ENCODE measurements at places on chromosomes 2 and 18.

- no peak for DNase-seq
Observed at GRCh38 chr2:102046135-102046986, 54.6 kb downstream of the IL1R2 start.

- DNase-seq = no peak
Observed at GRCh38 chr2:148917431-148917830, 42.4 kb downstream of the KIF5C start.

DNA sequence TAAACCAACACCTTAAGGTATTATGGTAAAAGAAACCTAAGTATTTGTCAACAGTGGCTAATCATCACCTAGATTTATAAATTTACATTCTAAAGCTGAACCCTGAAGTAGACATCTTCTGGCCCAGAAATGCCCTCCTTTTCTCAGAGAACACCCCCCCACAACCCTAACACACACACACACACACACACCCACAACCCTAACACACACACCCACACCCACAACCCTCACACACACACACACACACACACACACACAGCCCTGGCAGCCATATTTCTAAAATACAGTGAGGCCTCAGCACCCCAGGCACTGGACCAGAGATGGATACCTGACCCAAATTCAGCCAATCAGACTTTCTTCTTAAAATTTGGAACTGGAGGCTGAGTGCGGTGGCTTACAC is 14.3 kb downstream of the SRBD1 start:
- DNase-seq = no peak

GRCh38 chr2:195498176-195498575 is 158.8 kb upstream of the SLC39A10 start:
- DNase-seq = peak; percentile 42

DNA sequence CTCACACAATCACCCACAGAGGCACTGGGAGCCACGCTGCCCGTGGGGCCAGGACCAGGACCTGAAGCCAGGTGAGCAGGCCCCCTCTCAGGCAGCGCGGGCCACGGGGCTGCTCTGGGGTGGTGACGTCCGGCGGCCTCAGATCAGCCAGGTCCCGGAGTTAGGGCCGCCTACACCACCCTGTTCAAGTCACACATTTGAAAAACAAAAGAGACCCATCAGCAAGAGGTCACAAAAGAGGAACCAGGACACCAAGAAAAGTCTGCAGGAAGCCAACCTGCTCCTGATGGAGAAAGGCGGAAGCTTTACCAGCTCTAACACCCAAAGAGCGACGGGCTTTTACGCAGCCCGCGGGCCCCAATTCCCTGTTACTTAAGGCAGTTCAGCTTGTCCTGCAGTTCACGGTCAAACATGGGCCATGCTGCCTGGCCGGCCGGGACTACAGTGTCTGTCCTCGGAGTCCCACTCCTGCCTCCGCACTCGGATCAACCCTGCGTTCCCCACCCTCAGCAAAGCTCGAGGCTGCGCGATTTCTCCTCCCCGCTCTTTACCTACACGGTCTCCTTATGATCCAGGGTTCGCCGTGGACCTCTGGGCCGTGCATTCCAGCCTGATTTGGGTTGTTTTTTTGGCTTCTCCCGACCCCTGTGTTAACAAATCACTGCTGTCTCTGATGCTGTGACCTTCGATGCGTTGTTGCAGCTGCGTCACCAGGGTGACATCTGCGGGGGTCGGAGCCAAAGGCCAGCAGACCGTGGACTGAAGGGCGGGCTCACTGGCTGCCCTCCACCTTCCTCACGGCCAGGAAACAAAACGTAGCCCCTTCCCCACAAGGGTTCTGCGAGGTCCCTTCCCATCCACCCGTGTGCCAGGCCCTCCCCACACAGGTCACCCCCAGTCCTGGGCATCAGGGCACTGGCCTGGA is 31.0 kb downstream of the SNORC start:
- no peak for DNase-seq

GRCh38 chr2:88187038-88187676 is 17.0 kb downstream of the THNSL2 start:
- no peak for DNase-seq

GRCh38 chr2:217807753-217808152 is 195.0 kb downstream of the TNS1 start:
- DNase-seq = no peak

- DNase-seq = no peak
Observed at GRCh38 chr2:64626963-64627760, 26.6 kb downstream of the SERTAD2 start.

DNA sequence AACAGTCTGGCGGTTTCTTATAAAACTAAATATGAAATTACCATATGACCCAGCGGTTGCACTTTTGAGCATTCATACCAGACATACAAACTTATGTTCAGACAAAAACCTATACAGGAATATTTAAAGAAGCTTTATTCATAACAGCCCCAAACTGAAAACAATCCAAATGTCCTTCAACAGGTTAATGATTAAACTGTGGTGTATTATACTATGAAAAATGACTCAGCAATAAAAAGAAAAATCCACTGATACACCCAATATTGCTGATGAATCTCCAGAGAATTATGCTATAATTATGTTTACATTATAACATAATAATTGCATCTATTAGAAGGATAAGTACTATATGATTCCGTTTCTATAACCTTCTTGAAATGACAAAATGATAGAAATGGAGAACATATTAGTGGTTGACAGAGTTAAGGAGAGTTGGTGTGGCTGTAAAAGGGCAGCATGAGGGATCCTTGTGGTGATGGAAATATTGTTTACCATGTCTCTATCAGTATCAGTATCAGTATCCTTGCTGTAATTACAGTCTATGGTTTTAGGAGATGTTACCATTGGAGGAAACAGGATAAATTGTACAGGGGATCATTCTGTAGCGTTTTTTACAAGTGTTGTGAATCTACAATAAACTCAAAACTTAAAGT is 127.1 kb downstream of the DSC3 start:
- no peak for DNase-seq

- no peak for DNase-seq
Observed at GRCh38 chr2:229997565-229997964, 71.2 kb downstream of the SLC16A14 start.

- no peak for DNase-seq
Observed at GRCh38 chr2:9768388-9768787, 74.9 kb upstream of the TAF1B start.

GRCh38 chr2:221005338-221005737 is 566.8 kb downstream of the EPHA4 start:
- no peak for DNase-seq
